Mesenteric fat pad (tissue), 1 donor: ENCODE measurements at places on chromosomes 1 and 21. TPM values are rescaled to one million over a fixed set of nuclear protein-coding genes. Genes with fewer than 3 reads are reported as not detected.

F13B gene
- total RNA-seq: not detected

TEDDM1 gene
- total RNA-seq: not detected

C1QTNF12 gene
- total RNA-seq: 2.9 TPM

IGSF21 gene
- total RNA-seq: 2.6 TPM

AADACL3 gene
- 0.19 TPM for total RNA-seq

TTC22 gene
- total RNA-seq: not detected

MTX1 gene
- total RNA-seq: 40.0 TPM

KCNJ9 gene
- not detected for total RNA-seq

DNA sequence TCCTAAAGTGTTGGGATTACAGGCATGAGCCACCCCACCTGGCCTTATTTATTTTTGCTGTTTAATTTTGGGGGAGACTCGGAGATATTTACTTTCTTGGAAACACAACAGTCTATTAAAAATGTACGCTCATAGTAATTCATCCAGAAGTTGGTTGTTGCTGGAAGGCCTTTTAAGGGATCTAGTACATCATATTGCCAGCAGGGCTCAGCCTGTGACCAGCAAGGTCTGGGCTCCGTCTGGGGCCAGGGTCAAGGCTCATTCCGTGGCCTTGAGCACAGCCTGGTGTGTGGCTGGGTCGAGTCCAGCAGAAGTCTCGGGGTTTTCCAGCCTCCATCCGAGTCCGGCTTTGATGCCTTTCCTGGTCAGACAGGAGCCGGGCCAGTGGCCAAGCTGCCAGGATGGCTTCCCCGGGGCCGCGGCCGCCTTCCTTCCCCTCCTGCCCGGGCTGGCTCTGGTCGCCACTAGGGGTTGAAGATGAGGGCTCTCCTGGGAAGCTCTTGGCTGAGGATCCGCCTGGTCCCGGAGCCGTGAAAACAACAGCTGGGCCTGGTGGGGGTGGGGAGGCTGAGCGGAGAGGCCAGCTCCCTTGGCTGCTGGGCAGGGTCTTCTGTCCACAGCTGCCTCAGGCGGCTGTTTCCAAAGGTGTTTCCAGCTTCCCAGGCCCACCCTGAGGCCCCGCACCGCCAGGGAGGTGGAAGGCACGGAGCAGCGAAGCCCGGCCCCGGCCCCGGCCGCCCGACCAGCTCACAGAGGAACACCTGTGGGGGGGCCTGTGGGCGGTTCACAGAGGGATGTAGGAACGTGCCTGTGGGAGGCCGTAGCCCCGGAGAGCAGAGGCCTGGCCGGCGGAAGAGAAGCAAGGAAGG lies 5.1 kb upstream of the VWA1 start:
- DNase-seq: peak; percentile 94

GRCh38 chr1:116436611-116436970 lies 63.5 kb downstream of the ATP1A1 start:
- DNase-seq: no peak

DNA sequence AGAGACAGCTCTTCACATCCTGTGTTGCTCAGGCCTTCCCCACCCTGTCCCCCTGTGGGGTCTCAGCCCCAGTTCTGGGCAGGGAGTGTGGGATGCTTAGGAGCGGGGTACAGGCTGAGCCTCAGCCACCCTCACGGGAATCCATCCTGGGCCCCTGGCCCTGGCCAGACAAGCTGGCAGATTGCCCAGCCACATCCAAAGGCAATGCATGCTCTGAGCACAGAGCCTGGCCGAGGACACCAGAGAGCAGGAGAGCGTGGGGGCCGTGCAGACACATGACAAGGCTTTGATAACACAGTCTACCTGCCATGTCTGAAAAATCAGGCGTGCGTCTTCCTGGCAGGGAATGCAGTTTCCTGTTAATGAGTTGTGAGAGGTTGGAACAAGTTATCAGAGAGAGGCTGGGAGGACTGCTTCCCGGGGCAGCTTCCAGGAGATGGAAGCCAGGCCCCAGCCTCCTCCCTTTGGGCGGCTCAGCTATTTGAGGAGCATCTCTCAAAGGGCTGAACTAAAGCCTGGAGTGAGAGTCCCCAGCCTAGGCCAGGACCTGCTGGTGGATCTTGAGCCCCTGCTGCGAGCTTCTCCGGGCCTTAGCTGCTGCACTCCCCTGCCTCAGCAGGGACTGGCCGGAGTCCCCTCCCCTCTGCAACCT lies 72.2 kb upstream of the SELENON start:
- DNase-seq: no peak

DNA sequence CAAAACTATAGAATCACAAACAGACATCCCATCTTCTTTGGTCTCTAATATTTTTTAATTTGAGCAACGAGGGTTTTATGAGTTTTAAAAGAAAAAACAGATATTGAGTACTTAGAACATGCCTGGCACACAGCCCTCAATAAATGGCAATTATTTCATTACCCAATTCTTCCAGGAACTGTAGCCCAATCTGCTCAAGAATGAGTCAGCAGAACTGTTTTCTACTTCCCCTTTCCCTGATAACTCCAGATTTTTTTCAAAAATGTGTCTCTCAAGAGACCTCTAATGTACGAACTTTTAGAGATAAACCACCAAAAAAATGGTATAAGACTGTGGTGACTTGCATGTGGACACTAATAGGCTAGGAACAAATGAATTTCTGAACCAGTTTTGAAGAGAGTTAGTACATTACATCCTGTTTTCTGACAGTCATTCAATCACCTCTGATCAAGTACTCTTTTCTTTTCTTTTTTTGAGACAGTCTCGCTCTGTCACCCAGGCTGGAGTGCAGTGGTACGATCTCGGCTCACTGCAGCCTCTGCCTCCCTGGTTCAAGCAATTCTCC lies 11.5 kb downstream of the ABL2 start:
- no peak for DNase-seq

DNA sequence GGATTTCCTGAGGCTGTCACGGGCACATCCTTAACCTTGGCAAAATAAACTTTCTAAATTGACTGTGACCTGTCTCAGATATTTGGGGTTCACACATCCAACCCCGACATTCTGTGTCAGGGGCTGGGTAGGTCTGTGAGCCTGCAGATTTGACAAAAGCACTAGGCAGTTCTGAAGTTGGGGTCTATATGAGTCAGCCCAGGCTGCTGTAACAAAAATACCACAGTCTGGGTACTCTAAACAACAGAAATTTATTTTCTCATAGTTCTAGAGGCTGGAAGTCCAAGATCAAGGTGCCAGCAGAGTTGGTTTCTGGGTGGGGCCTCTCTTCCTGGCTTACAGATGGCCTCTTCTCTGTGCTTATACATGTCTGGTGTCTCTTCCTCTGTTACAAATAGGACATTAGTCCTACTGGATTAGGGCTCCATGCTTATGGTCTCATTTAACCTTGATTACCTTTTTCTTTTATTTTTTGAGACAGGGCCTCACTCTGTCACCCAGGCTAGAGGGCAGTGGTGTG lies 3.0 kb upstream of the CPLANE2 start:
- DNase-seq: no peak

DNA sequence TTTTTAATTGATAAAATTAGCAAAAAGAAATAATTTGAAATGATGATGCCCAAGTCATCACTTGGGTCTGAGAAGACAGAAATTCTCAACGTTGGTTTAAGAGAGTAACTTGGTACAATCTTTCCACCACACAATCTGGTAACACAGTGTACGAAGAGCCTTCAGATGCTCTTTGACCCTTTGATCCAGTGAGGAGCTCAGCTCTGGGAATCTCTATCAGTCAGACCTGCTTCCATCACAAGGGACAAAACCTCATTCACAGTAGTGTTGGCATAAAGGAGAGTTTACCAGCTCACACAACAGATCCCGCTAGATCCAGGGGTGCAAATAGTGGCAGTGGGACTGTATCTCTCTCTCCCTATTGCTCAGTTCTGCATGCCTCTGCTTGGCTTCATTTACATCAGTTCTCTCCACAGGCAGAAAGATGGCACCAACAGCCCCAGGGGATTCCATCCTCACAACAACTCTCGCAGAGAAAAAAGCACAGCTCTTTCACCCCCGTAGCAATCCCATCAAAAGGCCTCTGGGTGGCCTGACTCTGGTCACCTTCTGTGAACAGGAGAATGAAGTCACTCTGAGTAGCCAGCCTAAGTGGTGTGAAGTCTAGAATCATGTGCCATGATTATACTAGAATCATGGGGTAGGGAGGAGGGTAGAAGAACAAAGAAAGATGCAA lies 119.7 kb downstream of the ZNF281 start:
- no peak for DNase-seq

DNA sequence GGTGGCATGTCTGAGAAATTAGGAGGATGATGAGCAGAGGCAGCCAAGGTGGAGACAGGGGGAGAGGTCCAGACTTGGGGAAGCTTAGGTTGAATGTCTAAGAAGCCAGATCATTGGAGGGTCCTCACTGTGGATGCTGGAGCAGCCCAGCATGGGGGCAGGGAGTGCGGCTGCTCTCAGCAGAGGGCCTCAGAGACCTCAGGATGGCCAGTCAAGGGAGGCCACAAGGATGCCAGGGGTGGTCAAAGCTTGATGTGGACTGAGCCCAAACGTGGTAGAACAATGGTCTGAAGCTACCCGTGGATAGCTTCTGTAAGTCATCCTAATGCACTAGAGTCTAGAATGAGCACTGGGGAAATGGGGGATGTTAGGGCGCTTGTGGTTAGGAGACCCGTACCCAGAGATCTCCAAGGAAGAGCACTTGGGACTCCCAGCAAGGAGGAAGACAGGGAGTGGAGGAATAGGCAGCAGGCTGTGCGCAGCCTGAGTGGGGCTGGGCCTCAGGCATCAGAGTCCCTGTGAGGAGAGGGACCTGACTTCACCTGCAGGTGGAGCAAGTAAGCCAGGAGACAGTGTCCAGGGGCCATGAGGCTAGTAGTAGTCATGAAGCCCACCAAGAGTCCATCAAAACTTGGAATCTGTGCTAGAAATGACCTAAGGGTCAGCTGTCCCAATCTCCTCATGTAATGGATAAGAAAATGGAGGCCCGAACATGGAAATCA lies 4.3 kb upstream of the S100A9 start:
- no peak for DNase-seq

DNA sequence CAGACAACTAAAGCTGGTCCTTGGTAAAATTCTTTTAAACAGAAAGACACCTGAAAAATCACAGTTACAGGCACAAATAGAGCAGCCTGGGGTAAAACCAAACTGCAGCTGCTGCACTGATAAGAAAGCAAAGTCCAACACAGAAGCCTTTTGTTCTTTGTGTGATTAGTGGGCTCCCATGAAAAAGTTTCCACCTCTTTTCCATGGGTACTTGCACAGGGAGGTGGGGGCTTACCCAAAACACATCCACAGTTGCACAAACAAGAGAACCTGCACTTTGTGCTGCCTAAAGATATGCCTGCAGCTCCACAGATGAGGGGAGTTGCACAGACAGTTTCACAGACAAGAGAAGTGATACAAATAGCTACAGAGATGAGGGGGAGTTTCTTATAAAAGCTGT lies 106.7 kb upstream of the SLC5A9 start:
- no peak for DNase-seq

DNA sequence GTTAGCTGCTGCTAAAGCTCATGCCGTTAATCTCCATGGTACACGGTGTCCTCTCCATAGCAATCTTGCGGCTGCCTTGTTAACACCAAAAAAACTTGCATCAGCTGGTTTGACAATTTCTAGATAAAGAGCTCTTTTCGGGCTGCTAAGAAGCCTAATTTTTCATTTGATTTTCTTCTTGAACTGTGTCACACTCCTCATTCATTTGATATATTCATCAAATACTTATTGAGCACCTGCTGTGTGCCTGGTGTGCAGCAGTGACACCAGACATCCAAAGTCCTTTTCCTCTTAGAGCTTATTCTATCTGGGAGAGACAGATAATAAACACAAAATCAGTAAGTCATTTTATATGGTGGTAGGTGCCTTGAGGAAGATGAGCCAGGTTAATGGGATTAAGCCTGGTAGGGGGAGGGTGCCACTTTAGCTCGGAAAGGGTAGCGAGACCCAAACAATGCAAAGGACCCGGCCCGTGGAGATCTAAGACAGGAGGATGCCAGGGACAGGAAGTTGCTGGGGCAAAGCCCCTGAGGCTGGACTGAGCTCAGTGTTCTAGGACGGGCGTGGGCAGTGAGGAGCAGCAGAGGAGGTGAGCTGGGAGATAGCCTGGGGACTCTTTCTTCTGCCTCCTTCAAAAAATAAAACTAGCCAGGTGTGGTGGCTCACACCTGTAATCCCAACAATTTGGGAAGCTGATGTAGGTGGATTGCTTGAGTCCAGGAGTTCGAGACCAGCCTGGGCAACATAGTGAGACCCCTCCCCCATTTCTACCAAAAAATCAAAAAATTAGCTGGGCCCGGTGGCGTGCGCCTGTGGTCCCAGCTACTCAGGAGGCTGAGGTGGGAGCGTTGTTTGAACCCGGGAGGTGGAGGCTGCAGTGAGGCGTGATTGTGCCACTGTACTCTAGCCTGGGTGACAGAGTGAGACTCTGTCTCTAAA lies 50.7 kb upstream of the LGALS8 start:
- DNase-seq: peak; percentile 57

DNA sequence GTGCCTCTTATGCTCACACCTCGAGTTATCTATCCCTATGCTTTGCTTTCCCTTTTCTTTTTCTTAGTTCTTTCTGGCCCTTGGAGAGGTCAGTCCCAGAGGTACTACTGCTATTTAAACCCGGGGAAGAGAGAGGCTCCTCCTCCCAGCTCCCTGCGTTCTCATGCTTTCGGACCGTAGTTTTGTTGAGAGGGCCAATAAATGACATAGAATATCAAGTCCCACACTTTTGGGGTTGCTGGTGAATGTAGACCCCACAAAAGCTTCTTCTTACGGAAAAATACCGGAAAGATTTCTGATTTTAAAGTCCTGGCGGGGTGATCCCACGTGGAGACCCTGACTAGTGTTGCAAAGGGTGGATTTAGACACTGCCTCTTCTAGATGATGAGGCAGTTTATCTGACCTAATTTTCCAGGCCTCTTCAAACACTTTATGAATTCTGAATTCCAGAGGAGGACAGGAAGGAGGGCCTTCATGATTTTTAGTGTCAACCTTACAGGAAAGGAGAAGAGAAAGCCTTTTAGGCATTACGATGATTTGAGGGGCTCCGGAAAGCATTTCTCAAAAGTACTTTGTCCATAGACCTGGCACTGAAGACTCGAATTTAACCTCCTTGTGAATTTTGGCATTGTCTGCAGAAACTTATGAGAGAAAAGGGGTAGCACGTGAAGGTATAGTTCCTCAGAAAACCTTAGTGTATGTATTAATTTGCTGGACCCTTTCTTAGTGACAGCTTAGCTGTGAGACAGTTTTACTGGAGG lies 694 bp downstream of the TMEM167B start:
- no peak for DNase-seq

DNA sequence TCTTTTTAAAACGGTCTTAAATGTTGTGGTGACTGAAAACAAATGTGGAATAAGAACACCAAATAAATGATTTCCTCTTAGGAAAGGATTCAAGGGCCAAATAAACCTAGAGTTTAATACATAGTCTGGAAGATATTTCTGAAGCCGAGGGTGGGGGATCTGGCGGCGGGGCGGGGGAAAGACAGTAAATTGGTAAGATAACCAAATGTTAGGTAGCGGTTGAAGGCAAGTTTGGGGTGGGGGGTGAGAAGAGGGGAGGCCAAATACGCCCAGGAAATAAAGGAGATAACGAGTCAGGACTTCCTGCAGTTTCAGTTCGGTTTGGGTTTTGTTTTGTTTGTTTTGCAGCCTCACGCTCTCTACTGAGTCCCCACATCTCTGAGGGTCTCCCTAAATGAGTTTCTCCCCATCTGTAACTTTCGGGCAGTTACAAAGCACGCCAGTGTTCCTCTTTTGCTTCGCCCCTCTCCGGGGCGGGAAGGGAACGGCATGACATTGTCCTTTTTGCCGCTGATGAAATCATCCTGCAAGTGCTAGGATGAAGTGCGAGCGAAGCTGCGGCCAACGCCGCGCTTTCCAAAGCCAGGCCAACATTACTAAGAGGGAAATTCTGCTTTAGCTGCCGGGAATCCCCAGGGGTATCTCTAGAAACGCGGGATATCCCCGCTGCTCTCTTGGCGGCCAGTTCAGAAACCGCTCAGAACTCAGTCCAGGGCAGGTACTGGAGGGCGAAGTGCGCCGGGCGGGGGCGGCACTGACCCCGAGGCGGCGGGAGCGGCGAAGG lies 844 bp downstream of the NIBAN1 start:
- DNase-seq: no peak
